ENCODE measurements at places on chromosomes 2 and 18. TPM values are rescaled to one million over a fixed set of nuclear protein-coding genes. Genes with fewer than 3 reads are reported as not detected.
A peak's percentile ranks its signal among the peaks of the same experiment; 100 is the strongest.

GRCh38 chr2:84238907-84239306 lies 220.2 kb downstream of the SUCLG1 start:
- H3K27me3 ChIP-seq, result no peaks in the 10 kb centered on the region
- H3K4me3 ChIP-seq, result no peak overlapping the region
- no peak overlapping the region for H3K27ac ChIP-seq

GRCh38 chr2:85390941-85391669 lies 19.1 kb downstream of the CAPG start:
- no peaks in the 10 kb centered on the region for H3K27me3 ChIP-seq
- no peak overlapping the region for H3K27ac ChIP-seq
- H3K4me3 ChIP-seq, result no peak overlapping the region
- DNase-seq, result peak; percentile 94

DNA sequence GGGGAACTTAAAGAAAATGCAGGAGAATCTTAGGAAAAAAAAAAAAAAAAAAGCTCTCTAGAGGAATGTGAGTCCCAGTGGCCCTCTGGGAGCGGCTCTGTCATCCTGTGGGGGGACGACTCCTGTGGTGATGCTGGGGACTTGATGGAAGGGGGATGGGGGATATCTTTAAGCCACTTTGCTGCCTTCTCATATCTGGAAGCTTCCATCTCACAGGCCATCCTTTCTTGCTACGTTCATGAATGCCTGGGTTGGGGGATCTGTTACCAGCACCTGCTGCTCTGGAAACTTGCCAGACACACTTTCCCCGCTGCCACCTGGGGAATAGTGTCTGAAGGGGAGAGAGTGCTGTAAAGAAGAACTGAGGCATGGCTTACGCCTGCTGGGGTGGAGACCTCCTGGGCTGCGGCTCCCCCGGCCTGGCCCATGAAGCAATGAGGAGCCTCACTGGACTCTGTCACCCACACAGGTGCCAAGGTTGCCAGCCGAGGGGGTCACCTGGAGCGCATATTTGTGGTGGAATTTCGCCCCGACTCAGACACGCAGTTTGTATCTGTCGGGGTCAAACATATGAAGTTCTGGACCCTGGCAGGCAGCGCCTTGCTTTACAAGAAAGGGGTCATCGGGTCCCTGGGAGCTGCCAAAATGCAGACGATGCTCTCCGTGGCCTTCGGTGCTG lies 92.8 kb downstream of the RTN4 start:
- no peak overlapping the region for H3K4me3 ChIP-seq
- no peaks in the 10 kb centered on the region for H3K27me3 ChIP-seq
- H3K27ac ChIP-seq, result no peak overlapping the region
- peak; percentile 40 for DNase-seq
- peaks cover 18% of the 10 kb centered on the region for H3K4me1 ChIP-seq

- no peak for DNase-seq
- no peaks in the 10 kb centered on the region for H3K4me1 ChIP-seq
- no peaks in the 10 kb centered on the region for H3K27me3 ChIP-seq
- H3K36me3 ChIP-seq, result no peaks in the 10 kb centered on the region
- no peak overlapping the region for H3K27ac ChIP-seq
Observed at GRCh38 chr18:52236131-52236530, 103.9 kb upstream of the DCC start.

DNA sequence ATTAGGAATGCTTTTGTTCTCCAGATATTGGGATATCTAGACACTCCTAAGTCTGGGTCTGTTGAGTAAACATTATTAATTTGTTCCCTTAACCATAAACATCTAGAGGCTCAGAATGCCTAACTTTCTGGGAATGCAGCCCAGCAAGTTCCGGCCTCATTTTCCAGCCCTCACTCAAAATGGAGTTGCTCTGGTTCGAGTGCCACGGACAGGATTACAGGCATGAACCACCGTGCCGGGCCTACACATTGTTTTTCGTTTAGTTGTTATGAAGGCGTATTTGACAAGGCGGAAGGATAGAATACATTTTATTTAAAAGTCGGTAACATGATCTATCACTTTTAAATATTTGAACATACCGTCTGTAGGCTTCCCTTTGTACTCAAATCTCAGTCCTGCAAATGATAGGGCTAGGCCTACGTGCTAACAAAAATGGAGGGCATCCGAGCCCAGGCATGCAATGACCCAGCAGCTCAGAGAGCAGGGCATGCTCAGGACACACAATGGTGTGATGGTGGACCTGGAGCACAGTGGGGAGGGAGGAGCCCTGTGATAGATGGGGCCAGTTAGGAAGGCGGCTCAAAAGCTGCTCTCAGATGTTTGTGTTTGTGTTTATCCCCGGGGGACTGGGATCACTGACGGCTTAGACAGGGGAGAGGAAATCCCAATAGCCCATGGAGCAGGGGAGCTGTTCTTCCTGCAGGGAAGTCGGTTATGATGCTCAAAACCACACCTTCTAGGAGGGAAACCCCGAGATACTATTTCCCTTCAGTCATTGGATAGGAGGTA lies 2.9 kb upstream of the SCYGR1 start:
- no peak overlapping the region for H3K4me3 ChIP-seq
- H3K27me3 ChIP-seq, result no peaks in the 10 kb centered on the region
- no peaks in the 10 kb centered on the region for H3K36me3 ChIP-seq
- DNase-seq, result no peak

- H3K27ac ChIP-seq, result no peak overlapping the region
- peaks cover 9% of the 10 kb centered on the region for H3K4me1 ChIP-seq
Observed at GRCh38 chr18:10040287-10041011, 126.6 kb downstream of the VAPA start.

- H3K36me3 ChIP-seq, result no peaks in the 10 kb centered on the region
- H3K27ac ChIP-seq, result no peak within 1 kb of the TSS
- H3K27me3 ChIP-seq, result no peaks in the 10 kb centered on the region
- H3K4me1 ChIP-seq, result no peaks in the 10 kb centered on the region
- DNase-seq, result no peak
- no peak within 1 kb of the TSS for H3K4me3 ChIP-seq
Observed at GRCh38 chr18:66603941-66604627, at the start of gene CDH19. CDH19 (minus strand) TSS chr18:66604090; CDS start chr18:66572204, 31,886 bp downstream.

GRCh38 chr2:229660391-229660790 lies 54.0 kb downstream of the DNER start:
- H3K27ac ChIP-seq, result no peak overlapping the region
- no peaks in the 10 kb centered on the region for H3K27me3 ChIP-seq
- H3K4me1 ChIP-seq, result no peaks in the 10 kb centered on the region
- no peak for DNase-seq
- H3K4me3 ChIP-seq, result no peak overlapping the region
- no peaks in the 10 kb centered on the region for H3K36me3 ChIP-seq

GRCh38 chr2:44190526-44190925 lies 21.9 kb downstream of the PPM1B start:
- no peak overlapping the region for H3K4me3 ChIP-seq
- DNase-seq, result no peak
- H3K27me3 ChIP-seq, result no peaks in the 10 kb centered on the region
- H3K36me3 ChIP-seq, result peaks cover 22% of the 10 kb centered on the region
- peaks cover 52% of the 10 kb centered on the region for H3K4me1 ChIP-seq
- H3K27ac ChIP-seq, result peak overlapping the region; percentile 86

DNA sequence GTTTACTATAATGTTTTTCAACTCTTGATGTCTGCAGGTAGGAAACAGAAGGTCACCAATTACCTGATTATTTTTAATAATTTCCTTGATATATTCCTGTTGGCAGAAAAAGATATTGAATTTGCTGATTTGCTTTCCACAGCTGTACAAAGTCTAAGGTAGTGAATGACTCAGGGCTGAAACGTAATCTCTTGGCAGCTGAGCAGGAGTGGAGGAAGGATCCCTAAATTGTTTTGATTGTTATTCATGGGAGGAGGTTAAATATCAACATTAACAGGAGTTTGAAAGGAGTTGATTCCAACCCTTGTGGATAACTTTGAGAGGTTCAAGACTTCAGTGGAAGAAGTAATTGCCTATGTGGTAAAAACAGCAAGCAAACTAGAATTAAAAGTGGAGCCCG lies 345.2 kb upstream of the SLC8A1 start:
- H3K36me3 ChIP-seq, result peaks cover 2% of the 10 kb centered on the region
- peaks cover 15% of the 10 kb centered on the region for H3K4me1 ChIP-seq
- H3K27me3 ChIP-seq, result no peaks in the 10 kb centered on the region
- no peak overlapping the region for H3K4me3 ChIP-seq
- no peak for DNase-seq

DNA sequence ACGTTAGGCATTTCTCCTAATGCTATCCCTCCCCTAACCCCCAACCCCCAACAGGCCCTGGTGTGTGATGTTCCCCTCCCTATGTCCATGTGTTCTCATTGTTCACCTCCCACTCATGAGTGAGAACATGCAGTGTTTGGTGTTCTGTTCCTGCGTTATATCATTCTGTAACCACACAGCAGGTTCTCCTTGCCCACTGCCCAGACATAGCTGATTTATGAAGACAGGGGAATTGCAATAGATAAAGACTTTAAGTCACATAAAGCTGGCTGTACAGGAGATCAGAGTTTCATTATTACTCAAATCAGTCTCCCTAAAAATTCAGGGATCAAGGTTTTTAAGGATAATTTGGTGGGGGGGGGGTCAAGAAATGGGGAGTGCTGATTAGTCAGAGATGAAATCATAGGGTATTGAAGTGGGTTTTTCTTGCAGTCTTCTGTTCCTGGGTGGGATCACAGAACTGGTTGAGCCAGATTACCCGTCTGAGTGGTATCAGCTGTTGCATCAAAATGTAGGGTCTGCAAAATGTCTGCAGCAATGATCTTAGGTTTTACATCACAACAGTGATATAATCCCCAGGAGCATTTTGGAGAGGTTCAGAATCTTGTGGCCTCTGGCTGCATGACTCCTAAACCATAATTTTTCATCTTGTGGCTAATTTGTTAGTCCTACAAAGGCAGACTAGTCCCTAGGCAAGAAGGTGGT lies 392.1 kb upstream of the KCNJ3 start:
- no peak for DNase-seq
- H3K36me3 ChIP-seq, result no peaks in the 10 kb centered on the region
- H3K4me3 ChIP-seq, result no peak overlapping the region
- peaks cover 10% of the 10 kb centered on the region for H3K4me1 ChIP-seq

GRCh38 chr2:141062031-141062430 lies 1068.8 kb downstream of the LRP1B start:
- peaks cover 28% of the 10 kb centered on the region for H3K4me1 ChIP-seq
- H3K4me3 ChIP-seq, result no peak overlapping the region
- no peak for DNase-seq
- no peaks in the 10 kb centered on the region for H3K27me3 ChIP-seq
- no peaks in the 10 kb centered on the region for H3K36me3 ChIP-seq

- H3K36me3 ChIP-seq, result peaks cover 17% of the 10 kb centered on the region
- no peak overlapping the region for H3K4me3 ChIP-seq
- no peak for DNase-seq
- H3K27me3 ChIP-seq, result no peaks in the 10 kb centered on the region
- no peak overlapping the region for H3K27ac ChIP-seq
Observed at GRCh38 chr2:229492034-229492433, 220.9 kb upstream of the PID1 start.

The ATP6V1B1 gene
- not detected for total RNA-seq

The HOXD12 gene
- 0.17 TPM for total RNA-seq

The AKAIN1 gene
- total RNA-seq, result not detected

The WNT10A gene
- total RNA-seq, result not detected

The UPP2 gene
- total RNA-seq, result not detected

The CELF4 gene
- total RNA-seq, result 2.9 TPM

The DIPK1C gene
- not detected for total RNA-seq

The ADCYAP1 gene
- not detected for total RNA-seq

The COPS7B gene
- total RNA-seq, result 57.1 TPM
